Endothelial cell (in vitro differentiated cells): ENCODE measurements at places on chromosomes 6 and 20.

- DNase-seq: peak; percentile 12
Observed at GRCh38 chr6:93468291-93468690, 48.9 kb upstream of the EPHA7 start.

GRCh38 chr20:50345712-50346373, 155.2 kb downstream of the CEBPB start:
- no peak for DNase-seq

DNA sequence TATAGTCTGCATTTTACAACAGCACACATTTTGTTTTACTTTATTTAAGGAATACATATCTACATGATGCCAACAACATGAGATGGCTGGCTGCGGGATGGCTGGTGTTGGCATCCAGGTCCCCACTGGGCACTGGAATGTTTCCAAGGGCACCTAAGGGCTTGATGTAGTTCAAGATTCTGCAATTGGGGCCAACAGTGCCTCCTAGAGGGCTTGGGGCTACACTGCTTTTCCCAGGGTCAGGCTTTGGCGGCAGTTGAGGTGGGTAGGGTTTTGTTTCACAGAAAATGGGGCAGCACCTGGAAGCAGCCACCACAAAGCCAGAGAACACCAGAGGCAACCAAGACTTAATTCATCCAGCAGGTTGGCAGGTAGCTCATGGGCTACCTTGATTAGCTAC, 202.2 kb upstream of the PRND start:
- peak; percentile 53 for DNase-seq

GRCh38 chr6:47203938-47204611, 105.6 kb downstream of the TNFRSF21 start:
- DNase-seq: no peak

DNA sequence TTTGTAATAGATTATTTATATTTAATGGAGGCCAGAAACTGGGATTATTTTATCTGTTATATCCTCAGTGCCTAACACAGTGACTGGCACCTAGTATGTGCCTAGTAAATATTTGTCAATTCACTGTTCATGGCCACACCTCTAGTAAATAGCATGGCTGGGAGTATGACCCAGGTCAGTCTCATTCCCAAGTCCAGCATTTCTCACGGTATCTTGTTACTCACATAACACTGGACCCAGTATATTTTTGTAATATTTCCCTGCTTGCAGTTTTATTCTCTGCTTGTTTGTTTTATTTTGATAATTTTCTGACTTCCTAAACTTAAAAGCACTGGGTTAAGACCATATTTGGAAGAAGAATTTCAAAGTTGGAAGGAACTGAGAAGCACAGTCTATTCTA, 47.7 kb downstream of the CTNNBL1 start:
- DNase-seq: no peak

DNA sequence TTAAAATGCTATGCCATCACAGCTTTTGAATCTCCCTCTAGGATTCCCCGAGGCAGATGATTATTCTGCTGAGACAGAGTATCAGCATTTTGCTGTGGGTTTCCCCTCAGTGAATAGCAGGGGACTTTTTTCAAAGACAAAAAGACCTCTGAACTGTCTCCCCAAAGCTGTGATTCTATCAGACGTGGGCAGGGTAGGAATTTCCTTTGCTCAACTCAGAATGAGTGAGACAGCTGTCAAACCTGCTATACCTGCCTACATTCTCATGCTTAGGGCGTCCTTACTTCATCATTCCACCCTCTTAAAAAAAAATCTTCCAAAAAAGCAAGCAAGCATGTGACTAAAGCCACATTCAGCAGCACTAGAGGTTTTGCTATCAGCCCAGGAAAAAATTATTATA, 147.6 kb upstream of the FAM83B start:
- no peak for DNase-seq

GRCh38 chr6:25346064-25346463, 66.9 kb downstream of the CARMIL1 start:
- no peak for DNase-seq

- no peak for DNase-seq
Observed at GRCh38 chr20:58102744-58103516, 125.5 kb downstream of the ANKRD60 start.

- no peak for DNase-seq
Observed at GRCh38 chr20:3258429-3258828, 19.4 kb upstream of the SLC4A11 start.

GRCh38 chr6:105896821-105897095, 189.4 kb upstream of the PRDM1 start:
- DNase-seq: no peak

DNA sequence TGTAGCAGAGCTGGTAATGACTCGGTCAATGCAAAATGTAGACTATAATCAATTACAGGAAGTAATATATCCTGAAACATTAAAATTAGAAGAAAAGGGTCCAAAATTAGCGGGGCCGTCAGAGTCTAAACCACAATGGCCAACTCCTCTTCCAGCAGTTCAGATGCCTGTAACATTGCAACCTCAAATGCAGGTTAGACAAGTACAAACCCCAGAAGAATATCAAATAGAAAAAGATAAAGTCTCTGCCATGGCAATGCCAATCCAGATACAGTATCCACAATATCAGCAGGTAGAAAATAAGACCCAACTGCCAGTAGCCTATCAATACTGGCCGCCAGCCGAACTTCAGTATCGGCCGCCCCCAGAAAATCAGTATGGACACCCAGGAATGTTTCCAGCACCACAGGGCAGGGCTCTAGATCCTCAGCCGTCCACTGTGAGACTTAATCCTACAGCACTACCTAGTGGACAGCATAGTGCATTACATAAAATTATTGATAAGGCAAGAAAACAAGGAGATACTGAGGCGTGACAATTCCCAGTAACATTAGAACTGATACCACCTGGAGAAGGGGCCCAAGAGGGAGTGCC, 158.4 kb downstream of the GPX5 start:
- DNase-seq: peak; percentile 18

- no peak for DNase-seq
Observed at GRCh38 chr6:116282698-116283097, 3.0 kb upstream of the TSPYL1 start.

GRCh38 chr6:10323018-10323417, 91.9 kb downstream of the TFAP2A start:
- DNase-seq: no peak

GRCh38 chr20:41137614-41138474, 501 bp downstream of the PLCG1 start:
- peak; percentile 88 for DNase-seq

DNA sequence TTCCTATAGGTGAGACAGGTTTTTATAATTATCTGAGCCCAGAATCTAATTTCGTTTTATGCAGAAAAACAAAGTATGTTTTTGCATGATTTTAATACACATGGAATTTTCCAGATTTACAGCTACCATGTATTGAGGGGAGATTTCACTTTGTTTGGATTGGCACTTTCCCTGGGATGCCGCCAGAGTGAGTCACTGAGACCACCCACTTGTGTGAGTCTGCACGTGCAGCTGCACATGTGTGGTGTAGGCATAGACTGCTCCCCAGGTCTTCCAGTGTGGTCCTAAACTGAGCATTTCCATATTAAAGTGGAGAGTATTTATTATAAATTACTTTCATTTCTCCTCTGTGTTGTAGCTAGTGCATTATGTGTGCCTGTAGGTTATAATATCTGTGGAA, 186.8 kb downstream of the UBE3D start:
- no peak for DNase-seq

GRCh38 chr6:5116243-5116991, 31.3 kb downstream of the PPP1R3G start:
- no peak for DNase-seq

GRCh38 chr6:3310051-3310448, 51.3 kb downstream of the PSMG4 start:
- no peak for DNase-seq

DNA sequence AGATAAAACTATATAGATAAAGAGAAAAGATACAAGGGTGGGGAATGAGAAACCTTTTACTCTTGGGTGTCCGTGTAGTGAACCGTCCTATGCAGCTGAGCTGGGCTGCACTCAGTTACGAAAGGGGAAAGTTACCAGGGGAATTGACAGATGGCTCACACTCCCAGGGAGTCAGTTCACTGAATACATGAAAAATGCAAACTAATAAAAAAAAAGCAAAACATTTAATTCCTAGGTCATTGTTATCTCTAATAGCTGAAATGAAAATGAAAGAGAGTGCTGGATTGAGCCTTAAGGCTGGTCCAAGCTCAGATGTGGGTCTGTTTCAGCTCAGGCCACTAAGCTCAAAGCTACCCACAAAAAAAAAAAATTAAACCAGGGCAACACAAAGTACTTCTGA, 138.0 kb downstream of the THBS2 start:
- no peak for DNase-seq

- DNase-seq: no peak
Observed at GRCh38 chr6:153059757-153060156, 57.2 kb upstream of the MTRF1L start.

- DNase-seq: no peak
Observed at GRCh38 chr20:36825385-36826104, 50.4 kb upstream of the TLDC2 start.

DNA sequence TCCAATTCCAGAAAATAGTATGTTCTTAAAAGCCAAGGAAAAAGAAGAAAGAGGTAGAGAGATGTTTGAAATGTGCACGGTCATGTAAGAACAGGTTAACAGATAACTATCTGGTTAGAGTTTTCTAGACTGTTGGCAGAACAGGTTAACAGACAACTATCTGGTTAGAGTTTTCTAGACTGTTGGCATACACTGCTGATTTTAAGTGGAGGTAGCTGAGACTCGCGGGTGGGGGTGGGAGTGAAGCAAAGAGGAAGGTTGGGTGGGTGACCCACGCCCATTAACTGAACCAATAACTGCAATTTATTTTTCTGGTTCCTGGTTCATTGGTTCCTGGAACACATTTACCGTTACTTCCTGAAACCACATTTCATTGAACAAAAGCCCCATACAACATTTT, 157.5 kb downstream of the ELOVL4 start:
- DNase-seq: no peak

- no peak for DNase-seq
Observed at GRCh38 chr20:31595654-31596411, 9.3 kb upstream of the ID1 start.

GRCh38 chr6:37822851-37823682, 3.5 kb downstream of the ZFAND3 start:
- DNase-seq: no peak

DNA sequence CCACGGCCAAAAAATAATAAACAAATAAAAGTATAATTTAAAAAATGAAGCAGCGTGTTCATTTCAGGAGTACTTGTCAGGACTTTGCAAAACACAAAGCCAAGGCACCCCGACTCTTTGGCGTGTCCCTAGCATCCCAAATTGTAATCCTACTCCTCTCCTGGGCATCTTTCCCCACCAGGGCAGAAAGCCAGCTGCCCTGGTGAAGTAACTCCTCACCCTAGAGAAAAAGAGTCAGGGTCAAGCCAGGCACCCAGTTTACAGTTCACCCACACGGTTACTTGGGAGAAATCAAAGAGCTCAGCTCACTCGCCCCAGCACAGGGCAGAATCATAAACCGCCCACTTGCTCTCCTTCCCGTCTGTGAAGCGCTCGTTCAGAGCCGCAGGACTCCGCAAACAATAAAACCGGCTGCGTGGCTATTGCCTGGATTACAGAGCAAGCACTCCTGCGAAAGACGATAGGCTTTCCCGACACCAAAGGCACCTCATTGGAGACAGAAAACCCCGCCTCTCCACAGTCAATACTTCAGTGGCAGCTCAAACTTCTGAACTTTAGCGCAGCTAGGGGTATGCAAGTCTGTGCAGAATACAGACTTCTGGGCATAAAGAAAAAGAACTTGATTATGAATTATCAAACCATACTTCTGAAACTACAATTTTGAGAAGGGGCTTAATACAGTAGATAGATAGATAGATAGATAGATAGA, 73.0 kb upstream of the NHSL1 start:
- DNase-seq: peak; percentile 65

DNA sequence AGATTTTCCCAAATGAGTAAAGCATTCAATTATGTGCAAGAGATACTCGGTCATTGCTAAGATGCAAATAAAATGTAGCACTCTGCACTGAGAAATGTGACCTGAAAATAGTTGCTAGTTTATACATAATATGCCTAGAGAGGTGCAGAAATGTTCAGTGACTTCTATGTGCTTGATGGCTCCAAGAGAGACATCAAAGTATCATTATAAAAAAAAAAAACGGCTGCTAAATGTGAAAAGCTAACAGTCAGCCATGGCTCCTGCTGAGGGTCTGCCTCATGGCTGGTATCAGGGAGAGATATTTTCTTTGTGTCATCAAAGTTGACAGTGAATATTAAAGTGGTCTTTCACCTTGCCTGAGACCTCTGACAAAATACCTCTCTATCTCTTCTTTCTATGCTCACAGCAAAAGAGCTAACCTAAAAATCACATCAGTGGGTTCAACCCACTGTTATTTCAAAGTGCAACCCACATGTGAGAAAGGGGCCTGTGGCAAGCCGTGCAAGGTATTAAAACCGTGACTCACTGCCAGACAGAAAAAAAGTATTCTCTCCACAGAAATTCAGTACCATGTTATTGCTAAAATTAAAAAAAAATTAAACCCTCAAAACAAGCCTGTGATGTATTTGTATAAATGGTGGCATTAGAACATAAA, 259.0 kb downstream of the HIVEP2 start:
- DNase-seq: no peak

DNA sequence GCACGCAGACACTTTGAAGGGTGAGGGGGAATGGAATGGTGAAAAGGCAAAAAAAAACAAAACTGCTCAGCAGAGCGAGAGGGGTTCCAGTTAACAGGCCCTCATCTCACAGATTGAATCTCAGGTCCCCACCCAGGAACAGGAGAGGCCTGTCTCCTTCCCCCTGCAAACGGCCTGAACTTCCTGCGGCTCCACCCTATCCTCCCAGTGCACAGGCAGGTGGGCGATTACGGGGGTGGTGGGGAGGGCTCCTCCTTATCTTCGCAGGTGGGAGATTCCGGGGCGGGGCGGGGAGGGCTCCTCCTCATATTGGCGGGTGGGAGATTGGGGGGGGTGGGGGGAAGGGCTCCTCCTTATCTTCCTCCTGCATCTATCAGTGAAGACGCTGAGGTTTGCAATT, 129.0 kb downstream of the SOX4 start:
- DNase-seq: no peak

GRCh38 chr6:31354158-31354863, 2.7 kb downstream of the HLA-B start:
- no peak for DNase-seq

DNA sequence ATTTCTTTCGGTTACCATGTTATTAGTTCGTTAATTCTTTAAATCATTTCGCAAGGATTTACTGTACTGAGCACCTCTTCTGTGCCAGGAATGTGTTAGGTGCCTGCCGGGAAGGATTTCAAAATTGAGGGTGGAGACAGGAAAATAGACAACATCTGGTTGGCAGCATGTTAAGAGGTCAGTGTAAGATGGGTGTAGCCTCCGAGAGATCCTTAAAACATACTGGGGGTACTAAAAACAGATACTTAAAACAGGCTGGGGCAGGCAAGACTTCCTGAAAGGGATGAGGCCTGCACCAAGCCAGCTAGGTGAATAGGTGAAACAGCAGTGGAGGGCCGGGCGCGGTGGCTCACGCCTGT, 178.0 kb upstream of the SGK1 start:
- DNase-seq: no peak

DNA sequence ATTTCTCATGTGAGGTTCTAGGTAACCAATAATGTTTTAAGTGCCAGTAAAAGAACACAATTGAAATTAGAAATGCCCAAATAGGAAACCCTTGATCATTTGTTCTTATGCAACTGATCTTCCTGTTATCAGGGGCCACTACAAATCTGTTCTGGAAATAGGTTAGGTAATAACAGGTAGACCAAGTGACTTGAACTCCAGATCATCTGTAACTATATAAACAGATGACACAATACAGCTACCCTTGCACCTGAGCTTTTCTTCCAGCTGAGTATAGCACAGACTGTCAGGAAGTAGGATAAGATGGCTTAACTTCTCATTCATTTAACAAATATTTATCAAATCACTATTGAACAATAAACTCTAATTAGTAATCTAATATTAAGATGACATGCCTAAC, 52.5 kb downstream of the MAN1A1 start:
- no peak for DNase-seq
